ENCODE measurements at places on chromosomes 13 and 19.
A peak's percentile ranks its signal among the peaks of the same experiment; 100 is the strongest.

- no peaks in the 10 kb centered on the region for H3K36me3 ChIP-seq
- no peaks in the 10 kb centered on the region for H3K4me1 ChIP-seq
- H3K4me3 ChIP-seq, result no peak overlapping the region
- no peaks in the 10 kb centered on the region for H3K27me3 ChIP-seq
- DNase-seq, result no peak
Observed at GRCh38 chr13:45678282-45678681, 23.8 kb upstream of the CBY2 start.

DNA sequence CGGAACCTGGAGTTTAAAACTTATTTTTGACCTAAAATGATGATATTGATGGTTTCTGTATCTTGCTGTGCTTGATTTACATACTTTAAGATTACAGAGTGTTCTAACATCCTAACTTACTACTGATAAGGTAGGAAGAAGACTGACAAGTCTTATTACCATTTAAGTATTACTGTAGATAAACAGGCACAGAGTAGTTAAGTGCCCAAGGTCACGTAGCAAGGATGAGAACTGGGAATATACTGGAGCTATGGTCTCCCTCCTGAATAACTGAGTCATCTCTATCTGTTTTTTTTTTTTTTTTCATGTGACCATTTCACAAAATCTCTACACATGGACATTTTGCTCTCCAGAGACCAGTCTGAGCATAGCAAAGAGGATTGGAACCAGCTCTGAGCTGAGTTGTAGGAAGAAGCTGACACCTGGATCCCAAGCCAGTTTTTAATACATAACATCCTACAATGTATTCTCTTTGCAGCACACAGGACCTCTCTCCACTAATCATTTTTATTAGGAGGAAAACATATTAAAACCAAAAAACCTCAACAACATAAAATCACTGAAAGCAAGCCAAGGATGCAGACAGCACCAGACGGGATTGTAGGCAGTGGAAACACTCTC, 173.5 kb downstream of the DNAJC15 start:
- H3K27ac ChIP-seq, result no peak overlapping the region
- no peaks in the 10 kb centered on the region for H3K27me3 ChIP-seq
- DNase-seq, result no peak

DNA sequence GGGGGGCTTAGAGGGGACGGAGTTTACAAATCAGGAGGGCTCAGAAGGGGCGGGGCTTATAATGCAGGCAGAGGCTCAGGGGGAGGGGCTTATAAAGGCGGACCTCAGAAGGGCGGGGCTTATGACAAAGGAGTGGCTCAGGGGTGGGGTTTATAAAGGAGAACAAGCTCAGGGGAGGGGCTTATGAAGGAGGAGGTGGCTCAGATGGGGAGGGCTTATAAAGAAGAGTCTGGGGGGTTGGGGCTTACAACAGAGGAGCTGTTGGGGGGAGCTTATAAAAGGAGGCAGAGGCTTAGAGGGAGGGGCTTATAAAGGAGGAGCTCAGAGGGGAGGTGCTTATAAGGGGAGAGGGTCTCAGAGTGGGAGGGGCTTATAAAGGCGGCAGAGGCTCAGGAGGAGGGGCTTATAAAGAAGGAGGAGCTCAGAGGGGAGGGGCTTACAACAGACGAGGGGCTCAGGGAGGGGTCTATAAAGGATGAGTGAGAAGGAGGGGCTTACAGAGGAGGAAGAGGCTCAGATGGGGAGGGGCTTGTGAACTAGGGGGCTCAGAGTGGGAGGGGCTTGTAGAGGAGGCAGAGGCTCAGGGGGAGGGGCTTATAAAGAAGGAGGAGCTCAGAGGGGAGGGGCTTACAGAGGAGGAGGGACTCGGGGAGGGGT, 1.0 kb downstream of the SMIM24 start:
- no peak for DNase-seq
- no peaks in the 10 kb centered on the region for H3K36me3 ChIP-seq
- H3K4me1 ChIP-seq, result no peaks in the 10 kb centered on the region
- no peak overlapping the region for H3K27ac ChIP-seq

- H3K27me3 ChIP-seq, result no peaks in the 10 kb centered on the region
- no peak for DNase-seq
- H3K27ac ChIP-seq, result no peak overlapping the region
- peaks cover 5% of the 10 kb centered on the region for H3K36me3 ChIP-seq
Observed at GRCh38 chr19:15249972-15250639, 17.9 kb upstream of the EPHX3 start.

DNA sequence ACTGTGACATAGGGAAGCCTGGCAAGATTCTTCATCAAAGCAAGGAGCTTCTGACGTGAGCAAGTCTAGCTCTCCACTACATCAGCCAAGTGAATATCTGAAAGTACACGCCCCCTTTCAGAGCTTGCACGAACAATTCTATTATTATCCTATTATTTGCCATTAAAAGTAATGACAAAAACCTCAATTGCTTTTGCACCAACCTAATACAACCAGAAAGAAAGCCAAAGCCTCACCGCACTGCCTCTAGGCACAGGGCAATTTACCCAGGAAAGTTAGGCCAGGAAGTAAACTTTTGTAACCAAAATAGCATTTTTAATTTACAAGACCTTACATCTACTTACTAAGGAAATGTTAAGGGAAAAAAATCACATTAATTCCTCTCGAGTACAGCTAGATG, 41.2 kb downstream of the LATS2 start:
- no peaks in the 10 kb centered on the region for H3K36me3 ChIP-seq
- H3K27ac ChIP-seq, result no peak overlapping the region
- H3K27me3 ChIP-seq, result no peaks in the 10 kb centered on the region
- peaks cover 7% of the 10 kb centered on the region for H3K4me1 ChIP-seq
- no peak for DNase-seq

GRCh38 chr19:1864480-1865171, 1.2 kb upstream of the KLF16 start:
- H3K36me3 ChIP-seq, result peaks cover 5% of the 10 kb centered on the region
- DNase-seq, result no peak
- peak overlapping the region; percentile 51 for H3K4me3 ChIP-seq
- H3K27me3 ChIP-seq, result no peaks in the 10 kb centered on the region

DNA sequence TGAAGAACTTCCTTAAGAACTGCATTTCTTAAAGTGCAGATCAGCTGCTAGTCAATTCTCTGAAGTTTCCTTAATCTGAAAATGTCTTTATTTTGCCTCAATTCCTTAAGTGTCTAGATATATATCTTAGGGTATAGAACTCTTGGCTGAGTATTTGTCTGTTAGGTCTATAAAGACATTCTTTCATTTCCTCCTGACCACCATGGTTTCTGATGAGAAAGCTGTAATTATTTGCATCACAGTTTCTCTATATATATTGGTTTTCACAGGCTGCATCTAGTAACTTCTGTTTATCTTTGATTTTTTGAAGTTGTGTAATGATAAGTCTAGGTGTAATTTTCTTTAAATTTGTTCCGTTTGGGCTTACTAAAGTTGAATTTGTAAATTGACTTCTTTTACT, 15.2 kb downstream of the NDFIP2 start:
- no peaks in the 10 kb centered on the region for H3K27me3 ChIP-seq
- no peaks in the 10 kb centered on the region for H3K36me3 ChIP-seq
- no peaks in the 10 kb centered on the region for H3K4me1 ChIP-seq
- no peak for DNase-seq

- no peak for DNase-seq
- H3K4me1 ChIP-seq, result no peaks in the 10 kb centered on the region
- no peak overlapping the region for H3K4me3 ChIP-seq
- no peak overlapping the region for H3K27ac ChIP-seq
- no peaks in the 10 kb centered on the region for H3K36me3 ChIP-seq
- H3K27me3 ChIP-seq, result no peaks in the 10 kb centered on the region
Observed at GRCh38 chr13:69683921-69684686, 423.5 kb upstream of the ATXN8OS start.

Measured in Panc1 (cell line).